ENCODE measurements at places on chromosomes 13 and 19.

GRCh38 chr13:94978516-94978915 is 266.2 kb upstream of the SOX21 start:
- DNase-seq: no peak

- DNase-seq: no peak
These were observed 27.2 kb upstream of the CBY2 start for GRCh38 chr13:45674908-45675307.

GRCh38 chr13:36910545-36910944 is 9.5 kb downstream of the SMAD9 start:
- no peak for DNase-seq

DNA sequence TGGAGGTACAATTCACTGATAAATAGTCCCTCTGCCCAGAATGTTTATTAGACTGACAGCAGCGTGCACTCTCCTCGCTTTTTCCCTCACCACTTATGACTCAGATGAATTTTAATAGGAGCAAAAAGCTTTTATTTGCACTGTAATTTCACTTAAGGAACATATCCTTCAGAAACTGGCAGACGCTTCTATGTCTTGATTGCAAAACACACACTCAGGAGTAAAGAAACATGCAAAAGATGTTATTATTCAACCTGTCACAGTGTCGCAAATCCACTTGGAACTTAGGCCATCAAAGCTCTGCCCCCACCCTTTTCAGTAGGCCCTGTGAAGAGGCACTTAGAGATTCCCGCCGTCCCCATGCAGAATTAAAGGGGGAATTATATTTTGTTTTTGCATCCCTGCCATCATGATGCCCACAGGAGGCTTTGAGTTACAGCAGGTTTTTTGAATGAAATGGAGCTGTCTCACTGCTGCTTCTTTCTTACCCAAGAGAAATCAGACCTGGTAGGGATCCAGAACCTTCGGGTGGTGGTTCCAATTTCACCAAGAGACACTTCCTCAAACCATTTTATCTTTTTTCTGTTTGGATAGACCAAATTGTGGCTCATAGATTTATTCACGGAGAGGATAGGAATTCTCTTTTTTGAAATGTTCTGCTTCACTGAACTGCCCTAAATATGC is 74.5 kb downstream of the GGACT start:
- DNase-seq: no peak

- no peak for DNase-seq
These were observed 12.9 kb upstream of the F2RL3 start for GRCh38 chr19:16875584-16876555.

DNA sequence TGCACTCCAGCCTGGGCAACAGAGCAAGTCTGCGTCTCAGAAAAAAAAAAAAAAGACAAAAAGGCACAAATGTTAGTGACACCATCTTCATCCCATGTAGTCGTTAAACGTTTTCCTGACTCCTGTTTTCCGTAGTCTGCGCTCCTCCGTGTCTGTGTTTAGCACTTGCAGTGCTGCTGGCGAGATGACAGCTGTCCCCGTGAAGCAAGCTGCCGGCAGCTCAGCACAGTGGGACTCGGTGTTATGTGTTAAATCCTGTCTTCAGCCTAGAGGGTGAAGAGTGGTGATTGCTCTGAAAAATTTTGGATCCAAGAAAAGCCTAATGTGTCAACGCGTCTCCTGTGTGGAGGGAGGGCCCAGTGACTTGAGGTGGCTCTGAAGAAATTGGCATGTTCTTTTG is 18.4 kb downstream of the UBXN6 start:
- DNase-seq: no peak

DNA sequence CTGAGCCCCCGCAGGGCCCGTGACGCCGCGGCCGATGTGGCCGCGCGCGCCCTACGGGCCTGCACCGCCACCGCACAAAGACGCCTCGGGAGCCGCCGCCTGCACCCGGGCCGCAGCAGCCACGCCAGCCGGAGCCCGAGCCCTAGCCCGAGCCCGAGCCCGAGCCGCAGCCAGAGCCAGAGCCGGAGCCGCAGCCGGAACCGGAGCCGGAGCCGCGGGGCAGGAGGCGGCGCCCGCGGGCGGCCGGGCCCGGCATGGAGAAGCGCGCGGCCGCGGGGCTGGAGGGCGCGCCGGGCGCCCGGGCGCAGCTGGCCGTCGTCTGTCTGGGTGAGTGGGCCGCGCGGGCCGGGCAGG is 379 bp downstream of the LRP3 start:
- no peak for DNase-seq

GRCh38 chr19:46849610-46850009 is 1.0 kb downstream of the AP2S1 start:
- DNase-seq: no peak

GRCh38 chr13:35835989-35836388 is 295.2 kb downstream of the DCLK1 start:
- DNase-seq: no peak

DNA sequence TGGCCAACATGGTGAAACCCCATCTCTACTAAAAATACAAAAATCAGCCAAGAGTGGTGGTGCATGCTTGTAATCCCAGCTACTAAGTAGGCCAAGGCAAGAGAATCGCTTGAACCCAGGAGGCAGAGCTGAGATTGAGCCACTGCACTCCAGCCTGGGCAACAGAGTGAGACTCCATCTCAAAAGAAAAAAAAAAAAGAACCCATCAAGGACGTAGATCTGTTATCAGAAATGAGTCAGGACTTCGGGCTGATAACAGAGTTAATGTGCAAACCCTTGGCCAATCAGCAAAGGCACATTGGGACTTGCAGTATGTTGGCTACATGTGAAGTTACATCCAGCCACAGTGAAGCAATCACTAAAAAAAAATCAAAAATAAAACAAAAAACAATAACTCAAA is 4.8 kb upstream of the LGALS7B start:
- no peak for DNase-seq

DNA sequence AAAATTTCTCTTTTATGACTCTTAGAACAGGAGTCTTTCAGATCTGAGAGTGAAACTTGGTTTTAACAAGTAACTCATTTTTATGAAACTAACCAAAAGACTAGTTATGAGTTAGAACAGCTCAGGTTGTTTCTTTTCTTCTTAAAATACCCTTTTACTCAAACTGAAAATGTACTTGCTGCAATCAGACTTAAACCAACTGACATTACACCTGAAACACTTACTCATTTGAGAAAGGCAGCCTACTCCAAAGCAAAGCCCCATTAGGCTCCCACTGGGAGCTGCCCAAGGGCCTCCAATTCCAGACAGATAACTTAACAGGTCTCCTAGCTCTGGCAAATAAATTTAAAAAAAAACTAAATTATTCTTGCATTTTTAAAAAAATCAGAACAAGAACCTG is 3.6 kb downstream of the FOXO1 start:
- no peak for DNase-seq

Data from stimulated activated CD8-positive, alpha-beta memory T cell treated with anti-CD3 and anti-CD28 coated beads, Interleukin-4, amount 100 ng/mL, for 24 hours (primary cell).